SW480 (cell line): ENCODE measurements at places on chromosomes 1 and 21.

- DNase-seq: no peak
These were observed 663.9 kb downstream of the PTPRU start for GRCh38 chr1:29900104-29900679.

DNA sequence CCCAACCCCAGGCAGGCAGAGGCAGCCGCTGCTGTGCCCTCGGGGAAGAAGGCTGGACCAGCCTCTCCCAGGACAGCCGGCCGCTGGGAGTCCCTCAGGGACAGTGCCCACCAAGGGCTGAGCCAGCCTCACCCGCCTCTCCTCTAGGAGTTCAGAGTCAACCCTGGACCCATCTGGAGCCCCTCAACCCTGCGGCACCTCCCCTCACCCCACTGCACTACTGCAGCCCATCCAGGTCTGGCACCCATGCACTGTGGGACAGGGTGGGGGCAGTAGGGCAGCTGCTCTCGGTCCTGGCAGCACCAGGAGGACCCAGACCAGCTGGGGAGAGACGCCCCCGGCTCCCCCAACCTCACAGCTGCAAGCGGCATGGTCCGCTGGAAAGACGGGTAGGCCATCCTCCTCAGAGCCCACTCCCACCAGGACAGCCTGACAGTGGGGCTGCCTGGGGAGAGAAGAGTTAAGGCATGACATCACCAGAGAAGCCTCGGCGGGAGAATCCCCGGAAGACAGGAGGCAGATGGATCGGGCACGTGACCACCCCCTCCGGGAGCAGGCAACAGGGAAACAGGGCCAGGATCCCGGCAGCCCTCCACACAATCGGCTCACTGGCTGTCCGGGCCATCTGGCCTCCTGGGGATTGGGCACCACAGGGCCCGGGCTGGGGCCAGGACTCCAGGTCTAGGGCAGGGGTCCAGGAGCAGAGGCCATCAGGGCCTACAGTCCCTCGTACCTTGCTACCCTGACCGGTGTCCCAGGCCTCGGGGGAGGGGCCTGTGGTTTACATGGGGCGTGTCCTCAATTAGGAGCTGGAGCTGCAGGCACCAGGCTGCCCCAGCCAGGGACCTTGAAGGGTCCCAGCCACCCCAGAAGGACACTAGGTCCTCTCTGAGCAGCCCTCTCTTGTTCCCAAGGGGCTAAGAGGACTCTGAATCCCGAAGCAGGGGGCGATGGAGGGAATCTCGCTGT is 3.1 kb downstream of the ACAP3 start:
- peak; percentile 79 for DNase-seq

DNA sequence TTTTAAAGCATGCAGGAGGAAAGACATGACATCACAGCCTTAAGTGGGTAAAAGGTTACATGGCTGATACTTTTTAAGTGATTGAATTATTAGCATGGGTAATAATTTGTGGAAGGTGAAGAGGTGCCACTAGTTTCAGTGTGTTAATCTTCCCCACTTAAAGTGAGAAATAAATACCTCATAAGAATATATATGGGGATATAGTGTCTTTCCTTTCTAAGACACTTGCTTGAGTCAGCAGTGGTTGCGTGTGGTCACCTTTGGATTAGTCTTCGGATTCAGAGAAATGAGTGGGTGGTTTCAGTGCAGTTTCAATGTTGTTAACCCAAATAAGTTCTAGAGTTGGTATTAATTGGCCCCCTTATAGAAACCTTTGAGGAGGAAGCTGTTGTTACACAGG is 94.1 kb downstream of the ADGRL2 start:
- no peak for DNase-seq

DNA sequence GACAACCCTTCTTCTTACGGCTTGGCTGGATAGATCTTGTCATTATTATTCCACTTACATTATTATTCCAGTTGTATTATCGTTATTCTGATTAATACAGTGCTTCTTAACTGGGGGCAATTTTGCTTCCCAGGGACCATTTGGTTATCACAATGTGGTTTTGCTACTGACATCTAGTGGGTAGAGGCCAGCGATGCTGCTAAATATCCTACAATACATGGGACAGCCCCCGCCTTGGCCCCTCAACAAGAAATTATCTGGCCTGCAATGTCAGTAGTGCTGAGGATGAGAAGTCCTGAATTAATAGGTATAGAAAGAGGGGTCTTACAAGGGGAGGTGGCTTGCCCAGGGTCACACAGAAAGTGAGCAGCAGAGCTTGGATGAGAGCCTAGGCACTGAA is 105.6 kb downstream of the PTPRU start:
- DNase-seq: no peak

GRCh38 chr1:112317611-112318062 is 78.4 kb upstream of the CTTNBP2NL start:
- no peak for DNase-seq

DNA sequence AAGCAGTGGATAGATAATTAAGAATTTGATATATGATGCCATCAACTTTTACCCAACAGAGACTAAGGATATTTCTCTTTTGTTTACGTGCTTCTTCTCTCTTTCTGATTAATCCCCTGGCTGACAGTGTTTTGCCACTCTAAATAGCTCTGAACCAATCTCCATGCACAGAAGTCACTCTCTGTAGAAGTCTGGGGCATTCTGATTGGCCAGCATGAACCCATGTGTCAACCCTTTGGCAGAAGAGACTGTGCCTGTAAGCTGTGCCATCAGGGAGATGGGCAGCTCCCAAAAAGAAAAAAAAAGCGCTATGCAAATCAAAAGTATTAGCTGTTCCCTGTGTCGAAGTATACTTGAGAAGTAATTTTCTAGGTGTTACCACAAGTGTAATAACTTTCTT is 34.1 kb upstream of the NRIP1 start:
- DNase-seq: no peak

- no peak for DNase-seq
These were observed 20.2 kb upstream of the ZNF436 start for GRCh38 chr1:23389837-23390321.

- DNase-seq: no peak
These were observed 31.2 kb downstream of the C1orf141 start for GRCh38 chr1:67103548-67103947.

DNA sequence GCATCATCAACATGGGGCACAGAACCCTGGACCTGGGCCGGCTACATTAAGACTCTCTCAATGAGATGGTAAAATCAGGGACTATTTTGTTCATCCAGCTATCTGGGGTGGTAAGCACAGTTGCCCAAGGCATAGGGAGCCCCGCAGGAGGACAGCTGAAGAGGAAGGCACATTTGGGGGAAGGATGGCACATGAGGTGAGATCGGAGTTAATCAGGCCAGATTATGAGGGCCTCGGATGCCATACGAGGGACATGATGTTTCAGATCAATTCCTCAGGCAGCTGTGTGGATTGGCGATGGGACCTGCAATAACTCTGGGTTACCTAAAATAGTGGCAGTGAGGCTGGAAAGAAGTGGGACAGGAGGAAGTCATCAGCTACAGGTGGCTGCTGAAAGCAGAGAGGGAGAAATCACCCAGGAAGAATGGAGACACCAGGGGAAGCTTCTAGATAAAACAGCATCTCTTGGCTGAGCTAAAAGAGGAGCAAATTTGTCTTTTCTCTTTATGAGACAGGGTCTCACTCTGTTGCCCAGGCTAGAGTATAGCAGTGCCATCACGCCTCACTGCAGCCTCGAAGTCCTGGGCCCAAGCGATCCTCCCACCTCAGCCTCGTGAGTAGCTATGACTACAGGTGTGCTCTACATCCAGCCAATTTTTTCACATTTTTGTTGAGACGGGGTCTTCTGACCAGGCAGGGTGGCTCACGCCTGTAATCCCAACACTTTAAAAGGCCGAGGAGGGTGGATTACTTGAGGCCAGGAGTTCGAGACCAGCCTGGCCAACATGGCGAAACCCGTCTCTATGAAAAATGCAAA is 21.1 kb downstream of the TOMM20 start:
- no peak for DNase-seq

DNA sequence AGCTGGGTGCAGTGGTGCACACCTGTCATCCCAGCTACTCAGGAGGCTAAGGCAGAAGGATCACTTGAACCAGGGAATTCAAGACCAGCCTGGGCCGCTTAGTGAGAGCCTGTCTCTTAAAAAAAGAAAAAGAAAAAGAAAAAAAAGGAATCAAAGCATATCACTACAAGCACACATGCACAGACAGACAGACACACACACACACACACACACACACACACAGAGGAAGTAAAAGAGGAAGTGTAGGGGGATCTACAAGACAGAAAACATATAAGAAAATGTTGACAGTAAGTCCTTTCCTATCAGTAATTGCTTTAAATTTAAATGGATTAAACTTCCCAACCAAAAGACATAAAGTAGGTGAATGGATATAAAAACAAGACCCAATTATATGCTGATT is 180.3 kb downstream of the FAF1 start:
- DNase-seq: no peak

- no peak for DNase-seq
These were observed 16.0 kb upstream of the SYNC start for GRCh38 chr1:32718527-32718926.

- DNase-seq: no peak
These were observed 231.6 kb downstream of the MRPL39 start for GRCh38 chr21:25375675-25376074.

DNA sequence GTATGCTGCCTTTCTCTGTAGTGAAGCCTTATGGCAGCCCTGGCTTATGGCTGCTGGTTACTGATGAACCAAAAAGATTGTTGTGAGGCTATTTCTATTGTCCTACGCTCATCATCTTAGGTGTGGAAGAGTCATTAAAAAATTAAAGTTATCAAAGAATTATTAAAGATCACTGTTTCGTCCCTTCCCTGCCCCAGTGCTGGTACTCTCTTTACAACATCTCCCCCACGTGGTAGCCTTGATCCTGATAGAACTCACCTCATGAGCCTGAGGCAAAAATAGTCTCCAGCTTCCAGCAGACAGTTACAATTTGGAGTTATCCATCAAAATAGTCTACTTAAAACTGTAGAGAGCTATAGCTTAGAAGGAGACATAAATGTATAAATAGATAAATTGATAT is 201.5 kb downstream of the S1PR1 start:
- DNase-seq: peak; percentile 9

GRCh38 chr1:214393086-214393485 is 112.1 kb downstream of the SMYD2 start:
- no peak for DNase-seq

- no peak for DNase-seq
These were observed 61.1 kb upstream of the FBXO28 start for GRCh38 chr1:224052772-224053171.

GRCh38 chr1:30930631-30931173 is 22.1 kb upstream of the SDC3 start:
- DNase-seq: no peak

DNA sequence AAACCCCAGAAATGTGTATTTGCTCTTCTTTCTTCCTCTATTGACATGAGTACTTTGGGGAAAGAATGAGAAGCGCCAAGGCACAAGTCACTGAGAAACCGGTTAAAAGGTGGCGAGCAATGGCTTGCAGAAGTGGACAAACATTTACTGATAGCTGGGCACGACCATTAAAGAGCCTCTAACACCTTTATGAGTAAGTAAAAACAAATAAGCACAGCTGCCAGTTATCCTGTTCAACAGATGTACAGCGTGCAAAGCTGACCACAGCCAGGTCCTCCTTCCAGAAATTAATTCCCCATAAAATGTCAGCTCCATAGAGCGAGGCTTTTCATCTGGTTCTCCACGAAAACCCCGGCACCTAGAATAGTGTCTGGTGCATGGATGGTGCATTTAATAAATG is 72.7 kb downstream of the CAPZB start:
- no peak for DNase-seq

GRCh38 chr1:24141311-24141997 is 1.5 kb downstream of the IL22RA1 start:
- DNase-seq: no peak

DNA sequence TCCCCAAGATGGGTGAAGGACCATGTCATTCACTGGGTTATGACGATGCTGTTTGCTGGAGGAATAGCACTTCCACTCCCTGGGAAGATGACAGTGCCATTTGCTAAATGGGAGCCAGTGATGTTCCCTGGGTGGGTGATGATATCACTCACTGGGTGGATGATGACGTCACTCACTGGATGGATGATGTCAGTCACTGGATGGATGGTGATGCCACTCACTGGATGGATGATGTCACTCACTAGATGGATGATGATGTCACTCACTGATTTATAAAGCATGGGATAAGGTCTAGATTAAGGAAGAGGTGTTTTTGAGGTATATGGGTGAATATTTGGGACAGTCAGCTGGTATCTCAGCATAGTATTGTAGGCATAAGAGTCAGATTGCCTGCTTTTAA is 457.2 kb downstream of the AJAP1 start:
- DNase-seq: no peak

DNA sequence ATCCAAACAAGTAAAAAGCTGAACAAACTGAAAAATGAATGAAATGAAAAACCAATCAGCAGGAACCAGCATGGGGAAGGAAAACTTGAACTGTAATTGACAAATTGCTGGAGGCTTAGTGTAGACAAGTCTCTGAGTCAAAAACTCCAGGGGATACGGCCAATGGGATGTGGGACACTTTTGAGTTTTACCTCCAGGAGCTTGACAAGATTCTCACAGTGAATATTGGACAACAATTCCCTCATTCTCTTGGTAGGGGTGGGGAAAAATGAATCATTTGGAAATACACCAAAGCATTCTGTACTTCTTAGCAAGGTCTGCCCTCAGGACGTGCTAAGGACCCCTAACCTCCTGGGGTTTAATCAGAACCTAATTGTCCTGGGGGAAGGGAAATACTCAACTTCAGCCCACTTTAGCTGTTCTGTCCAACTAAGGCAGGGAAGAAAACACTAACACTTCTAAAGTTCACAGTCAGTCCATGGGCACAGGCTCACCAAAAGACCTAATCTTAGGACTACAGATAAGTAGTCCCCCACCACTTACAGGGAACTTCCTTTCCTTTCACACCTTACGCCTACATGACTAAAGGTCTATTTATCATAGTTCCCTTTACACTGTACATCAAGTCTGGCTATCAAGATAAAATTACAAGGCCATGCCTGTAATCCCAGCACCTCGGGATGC is 60.7 kb upstream of the CDC42BPA start:
- DNase-seq: no peak
